ENCODE measurements at places on chromosomes 7 and 10.

- DNase-seq: peak; percentile 10
Observed at GRCh38 chr10:62183442-62183841, 85.2 kb downstream of the RTKN2 start.

DNA sequence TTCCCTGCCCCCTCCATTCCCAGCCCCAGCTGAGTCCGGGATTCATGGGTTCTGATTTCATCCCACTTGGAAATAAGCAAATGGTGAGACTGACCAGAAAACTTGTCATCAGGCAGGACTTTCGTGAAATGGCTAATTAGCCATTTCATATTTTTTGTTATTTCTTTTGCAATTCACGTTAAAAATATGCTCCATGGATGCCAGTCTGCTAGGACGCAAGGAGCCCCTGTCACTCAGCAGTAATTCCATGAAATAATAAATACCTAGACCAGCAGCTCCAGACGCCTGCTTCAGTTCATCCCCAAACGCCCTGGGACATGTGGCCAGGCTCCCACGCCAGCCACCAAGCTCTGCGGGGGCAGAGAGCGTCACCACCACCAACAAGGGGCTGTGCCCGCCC is 111.0 kb downstream of the TRIL start:
- DNase-seq: no peak

GRCh38 chr7:87060288-87060537 is 759 bp upstream of the ELAPOR2 start:
- no peak for DNase-seq

DNA sequence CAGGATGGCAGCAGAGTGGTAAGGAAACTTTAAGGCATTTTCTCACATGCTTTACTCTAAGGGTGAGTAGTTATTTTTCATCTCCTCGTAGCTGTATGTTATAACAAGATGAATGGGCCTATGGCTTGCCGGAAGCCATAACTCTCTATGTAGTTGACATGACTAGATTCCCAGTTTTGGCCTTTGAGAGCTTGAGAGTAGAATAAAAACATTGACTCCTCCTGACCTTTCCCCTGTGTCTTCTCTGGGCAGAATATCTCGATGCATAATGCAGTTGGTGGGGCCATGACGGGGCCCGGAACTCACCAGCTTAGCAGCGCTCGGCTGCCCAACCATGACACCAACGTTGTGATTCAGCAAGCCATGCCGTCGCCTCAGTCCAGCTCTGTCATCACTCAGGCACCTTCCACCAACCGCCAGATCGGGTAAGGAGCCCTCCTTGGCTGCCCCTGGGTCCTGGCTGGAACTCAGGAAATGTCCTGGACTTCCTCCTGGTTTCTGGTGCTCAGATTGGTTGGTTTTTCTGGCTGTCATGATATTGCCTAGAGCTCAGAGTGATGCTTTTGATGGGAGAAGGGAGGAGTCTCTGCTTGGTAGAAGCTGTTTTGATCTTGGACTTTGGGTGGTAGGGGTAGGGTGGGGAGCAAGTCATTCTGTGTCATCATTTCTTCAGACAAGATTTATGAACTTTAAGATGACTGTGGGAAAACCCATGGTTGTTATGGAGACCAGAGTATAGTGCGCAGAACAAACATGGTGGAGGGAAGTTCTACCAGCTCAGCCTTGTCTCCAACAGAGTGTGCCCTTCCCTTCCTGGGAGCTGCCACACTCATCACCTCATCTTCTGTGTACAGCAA is 158.0 kb downstream of the CREB5 start:
- DNase-seq: no peak
